ENCODE measurements at places on chromosomes 6 and 20.

GRCh38 chr6:107778265-107778664, 45.8 kb downstream of the SCML4 start:
- no peak for DNase-seq

- no peak for DNase-seq
These were observed 49.0 kb downstream of the COL19A1 start for GRCh38 chr6:69915346-69915745.

DNA sequence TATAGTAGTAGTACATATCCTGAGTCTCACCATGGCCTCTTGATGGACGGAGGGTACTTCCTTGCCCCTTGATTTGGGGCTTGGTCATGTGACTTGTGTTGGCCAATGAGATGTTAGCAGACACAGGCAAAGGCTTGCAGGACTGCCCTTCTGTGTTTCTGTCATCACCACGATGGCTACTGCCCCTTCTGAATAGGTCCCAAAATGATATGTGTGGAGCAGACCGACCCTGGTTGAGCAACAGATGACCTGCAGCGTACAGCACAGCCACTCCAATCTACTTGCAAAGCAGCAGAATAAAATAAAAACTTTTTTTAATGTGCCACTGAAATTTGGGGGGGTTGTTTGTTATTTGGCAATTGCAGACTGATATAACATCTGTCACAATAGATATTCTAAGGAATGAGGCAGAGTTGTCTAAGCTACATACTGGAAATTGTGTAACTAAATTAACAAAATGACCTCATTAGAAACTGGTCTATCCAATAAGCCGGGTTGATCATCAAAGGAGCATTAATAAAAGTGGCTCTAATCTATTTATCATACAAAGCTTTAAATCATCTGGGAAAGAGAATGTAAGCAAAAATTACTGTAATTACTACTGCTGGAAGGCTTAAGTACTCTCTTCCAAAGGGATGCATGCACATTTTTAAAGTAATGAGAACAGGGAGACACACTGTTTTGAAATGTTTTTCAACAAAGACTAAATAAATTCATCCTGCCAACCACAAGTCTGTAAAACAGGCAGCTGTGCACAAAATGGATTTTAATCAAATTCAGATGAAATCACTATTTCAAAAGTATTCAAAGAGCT, 209.5 kb downstream of the KIF16B start:
- no peak for DNase-seq

DNA sequence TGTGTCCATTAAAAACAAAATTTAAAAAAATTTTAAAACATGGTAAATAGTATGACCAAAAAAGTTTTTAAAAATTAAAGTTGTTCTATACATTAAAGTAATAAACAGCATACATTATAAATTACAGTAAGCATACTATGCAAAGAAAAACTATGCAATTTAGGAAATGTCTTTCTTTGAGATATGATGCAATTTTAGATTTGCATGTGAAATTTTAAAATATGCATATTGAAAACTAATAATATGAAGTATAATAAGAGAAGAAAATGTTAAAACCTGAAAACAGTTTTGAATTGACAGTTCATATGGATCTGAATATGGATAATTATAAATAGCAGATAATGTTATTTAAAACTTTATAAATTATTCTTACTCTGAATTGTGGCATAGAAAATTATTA, 43.1 kb downstream of the ASCC3 start:
- DNase-seq: no peak

DNA sequence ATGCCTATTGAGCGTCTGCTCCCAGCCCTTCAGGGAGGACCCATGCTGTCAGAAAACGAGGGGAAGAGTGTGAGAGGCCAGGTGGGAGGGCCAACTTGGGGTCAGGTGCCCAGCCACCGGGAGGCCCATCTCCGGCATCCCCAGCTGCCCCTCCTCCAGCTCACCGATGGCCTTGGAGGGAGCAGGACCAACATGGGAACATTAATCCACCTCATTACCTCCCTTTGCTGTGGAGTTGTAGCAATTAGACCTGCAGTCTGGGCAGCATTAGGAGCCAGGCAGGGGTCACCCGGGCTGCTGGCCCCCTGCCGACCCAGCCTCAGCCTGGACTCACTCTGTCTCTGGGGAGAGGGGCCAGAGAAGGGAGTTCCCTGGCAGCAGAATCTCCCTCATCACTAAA, 25.1 kb downstream of the DLGAP4 start:
- no peak for DNase-seq
